ENCODE measurements at places on chromosomes 4 and X. TPM values are rescaled to one million over a fixed set of nuclear protein-coding genes. Genes with fewer than 3 reads are reported as not detected.

NALF2 gene
- total RNA-seq, result not detected

GLOD5 gene
- not detected for total RNA-seq

CACNA1F gene
- not detected for total RNA-seq

GRCh38 chr4:140659943-140660700 lies 91.4 kb upstream of the UCP1 start:
- DNase-seq, result no peak

GRCh38 chr4:156472624-156473023 lies 499.0 kb downstream of the PDGFC start:
- no peak for DNase-seq

DNA sequence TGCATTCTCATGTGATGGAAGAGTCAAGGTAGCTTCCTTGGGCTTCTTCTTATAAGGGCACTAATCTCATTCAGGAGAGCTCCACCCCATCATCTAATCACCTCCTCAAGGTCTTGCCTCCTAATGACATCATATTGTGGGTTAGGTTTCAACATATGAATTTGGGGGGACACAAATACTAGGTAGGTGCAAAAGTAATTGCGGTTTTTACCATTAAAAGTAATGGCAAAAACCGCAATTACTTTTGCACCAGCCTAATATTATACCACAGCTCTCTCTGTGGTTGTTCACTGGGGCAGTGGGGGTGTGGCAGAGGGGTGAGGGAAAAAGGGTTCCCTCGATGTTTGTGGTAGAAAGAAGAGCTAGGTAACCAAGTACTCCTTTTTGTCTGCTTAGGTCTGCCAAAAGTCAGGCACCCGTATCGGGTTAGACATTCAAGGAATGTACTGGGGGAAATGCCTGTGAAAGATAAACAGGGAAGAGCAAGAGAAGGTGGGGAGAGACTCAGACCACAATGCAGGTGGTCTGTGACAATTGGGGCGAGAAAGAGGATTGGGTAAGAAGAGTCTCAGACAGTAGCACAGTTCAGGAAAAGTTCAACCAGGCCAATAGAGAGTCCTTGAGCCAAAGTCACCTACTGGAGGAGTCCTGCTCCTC lies 78.9 kb upstream of the MTM1 start:
- no peak for DNase-seq

DNA sequence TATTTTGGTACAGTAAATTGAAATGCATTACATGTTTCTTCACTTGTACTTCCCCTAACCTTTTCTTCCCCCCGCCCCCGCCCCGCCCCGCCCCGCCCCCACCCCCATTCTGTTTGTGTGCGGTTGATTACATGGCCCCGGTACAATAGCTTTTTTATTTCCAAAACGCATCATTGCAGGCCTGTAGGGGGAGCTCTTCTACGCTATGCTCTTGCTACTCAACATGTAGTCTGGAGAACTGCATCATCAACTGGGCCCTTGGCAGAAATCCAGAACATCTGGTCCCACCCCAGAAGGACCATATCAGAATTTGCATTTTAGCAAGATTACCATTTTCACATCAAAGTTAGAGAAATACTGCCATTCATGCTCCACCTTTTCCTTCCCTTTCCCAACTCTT lies 333.3 kb upstream of the DDX53 start:
- DNase-seq, result no peak

DNA sequence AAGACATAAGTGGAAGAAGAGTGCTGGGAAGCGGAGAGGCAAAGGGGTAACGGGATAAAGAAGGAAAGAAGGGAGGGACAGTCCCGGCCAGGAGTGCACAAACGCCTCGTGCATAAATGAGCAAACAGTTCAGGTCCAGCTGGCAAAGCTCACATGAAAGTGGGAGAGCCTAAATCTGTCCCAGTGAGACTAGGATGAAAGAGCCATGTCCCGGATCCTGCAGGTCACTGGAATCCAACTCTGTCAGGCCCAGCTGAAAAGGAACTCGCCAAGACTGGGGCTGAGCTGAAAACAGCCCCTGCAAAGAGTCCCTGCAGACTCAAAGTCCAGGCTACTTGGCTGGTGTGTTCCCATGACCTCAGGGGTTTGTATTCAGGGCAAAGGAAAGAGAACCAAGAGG lies 38.0 kb upstream of the CRMP1 start:
- DNase-seq, result no peak

DNA sequence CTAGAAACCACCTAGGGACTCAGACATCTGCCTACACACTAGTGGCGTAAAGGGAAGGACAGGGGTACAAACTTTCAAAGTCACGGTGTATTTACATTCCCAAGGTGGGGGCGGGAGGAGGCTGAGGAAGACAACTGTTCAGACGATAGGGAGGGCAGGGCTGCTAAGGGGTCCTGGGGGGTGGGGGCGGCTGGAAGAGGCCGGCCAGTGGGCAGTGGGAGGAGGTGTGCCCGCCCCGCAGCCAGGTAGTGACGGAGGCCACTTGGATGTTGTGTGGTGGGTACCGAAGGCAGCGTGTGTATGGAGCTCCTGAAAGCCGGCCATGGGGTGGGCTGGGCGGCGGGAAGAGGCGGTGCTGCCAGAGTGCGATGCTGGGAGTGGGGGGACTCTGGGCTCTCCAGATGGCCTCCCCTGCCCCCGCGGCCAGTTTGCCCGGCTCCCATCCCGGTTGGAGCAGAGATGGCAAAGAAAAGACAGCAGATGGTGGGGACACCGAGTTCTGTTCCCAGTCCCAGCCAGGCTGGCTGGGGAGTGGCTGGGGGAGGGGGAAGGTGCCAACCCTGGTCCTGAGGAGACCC lies 24.2 kb downstream of the L1CAM start:
- no peak for DNase-seq

DNA sequence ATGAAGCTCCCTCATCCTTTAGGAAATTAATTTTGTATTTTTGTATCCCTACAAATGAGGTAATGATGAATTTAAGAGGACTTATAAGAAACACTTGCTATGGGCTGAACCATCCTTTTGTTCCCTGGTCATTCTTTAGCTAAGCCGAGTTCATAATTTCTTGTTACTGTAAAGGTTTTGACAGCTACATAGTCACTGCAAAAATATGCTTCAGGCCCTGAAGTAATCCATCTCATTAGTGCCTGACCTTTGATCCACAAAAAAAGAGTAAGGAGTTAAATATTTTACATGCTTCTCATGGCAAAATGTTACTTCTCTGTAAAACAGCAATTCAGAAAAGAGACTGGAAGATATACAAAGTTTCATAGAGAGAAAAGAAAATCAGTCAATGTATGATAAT lies 290.6 kb upstream of the SLIT2 start:
- no peak for DNase-seq

GRCh38 chrX:69321006-69321655 lies 155.9 kb upstream of the PJA1 start:
- no peak for DNase-seq
